ENCODE measurements at places on chromosomes 5 and 9. TPM values are rescaled to one million over a fixed set of nuclear protein-coding genes. Genes with fewer than 3 reads are reported as not detected.

Gene LTC4S
- polyA plus RNA-seq, result 6.7 TPM

Gene ZNF883
- polyA plus RNA-seq, result 8.3 TPM

Gene KCNV2
- 0.26 TPM for polyA plus RNA-seq

Gene ZNF300
- polyA plus RNA-seq, result 35.5 TPM

Gene KIAA0825
- polyA plus RNA-seq, result 3.6 TPM

Gene PCDHGA6
- polyA plus RNA-seq, result 7.9 TPM

Gene PDLIM4
- polyA plus RNA-seq, result 16.3 TPM

Gene GABRP
- 2.4 TPM for polyA plus RNA-seq

Gene CDX1
- 0.84 TPM for polyA plus RNA-seq

Gene MYO10
- 41.7 TPM for polyA plus RNA-seq

DNA sequence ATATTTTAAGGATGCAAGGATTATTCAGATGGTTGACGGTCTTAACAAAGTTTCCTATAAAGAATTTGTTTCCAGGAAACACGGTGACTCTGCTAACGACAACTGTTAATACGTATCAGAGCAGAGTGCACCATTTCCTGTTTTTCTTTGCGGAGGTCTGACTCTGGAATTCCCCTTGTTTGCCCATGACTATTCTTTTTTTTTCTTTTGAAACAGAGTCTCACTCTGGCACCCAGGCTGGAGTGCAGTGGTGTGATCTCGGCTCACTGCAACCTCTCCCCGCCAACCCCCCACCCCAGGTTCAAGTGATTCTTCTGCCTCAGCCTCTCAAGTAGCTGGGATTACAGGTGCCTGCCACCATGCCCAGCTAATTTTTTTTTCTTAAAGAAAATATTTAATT lies 115.9 kb downstream of the CDC42SE2 start:
- no peak for DNase-seq

DNA sequence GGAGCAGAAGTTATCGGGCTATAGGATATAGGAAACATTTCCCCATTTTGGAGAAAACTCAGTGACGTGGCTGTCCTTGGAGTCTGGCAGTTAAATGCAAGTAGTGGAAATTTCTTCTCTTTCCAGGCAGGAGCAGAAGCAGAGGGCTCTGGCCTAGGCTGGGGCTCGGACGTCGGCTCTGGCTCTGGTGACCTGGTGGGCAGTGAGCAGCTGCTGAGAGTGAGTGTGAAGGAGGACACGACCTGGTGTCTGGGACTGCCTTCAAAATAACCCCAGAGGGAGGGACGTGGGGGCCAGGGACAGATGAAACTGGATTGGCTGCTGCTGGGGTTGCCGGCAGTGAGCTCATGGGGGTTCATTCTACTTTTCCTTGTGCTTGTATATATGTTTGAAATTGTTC lies 79.5 kb downstream of the COL15A1 start:
- DNase-seq, result no peak

DNA sequence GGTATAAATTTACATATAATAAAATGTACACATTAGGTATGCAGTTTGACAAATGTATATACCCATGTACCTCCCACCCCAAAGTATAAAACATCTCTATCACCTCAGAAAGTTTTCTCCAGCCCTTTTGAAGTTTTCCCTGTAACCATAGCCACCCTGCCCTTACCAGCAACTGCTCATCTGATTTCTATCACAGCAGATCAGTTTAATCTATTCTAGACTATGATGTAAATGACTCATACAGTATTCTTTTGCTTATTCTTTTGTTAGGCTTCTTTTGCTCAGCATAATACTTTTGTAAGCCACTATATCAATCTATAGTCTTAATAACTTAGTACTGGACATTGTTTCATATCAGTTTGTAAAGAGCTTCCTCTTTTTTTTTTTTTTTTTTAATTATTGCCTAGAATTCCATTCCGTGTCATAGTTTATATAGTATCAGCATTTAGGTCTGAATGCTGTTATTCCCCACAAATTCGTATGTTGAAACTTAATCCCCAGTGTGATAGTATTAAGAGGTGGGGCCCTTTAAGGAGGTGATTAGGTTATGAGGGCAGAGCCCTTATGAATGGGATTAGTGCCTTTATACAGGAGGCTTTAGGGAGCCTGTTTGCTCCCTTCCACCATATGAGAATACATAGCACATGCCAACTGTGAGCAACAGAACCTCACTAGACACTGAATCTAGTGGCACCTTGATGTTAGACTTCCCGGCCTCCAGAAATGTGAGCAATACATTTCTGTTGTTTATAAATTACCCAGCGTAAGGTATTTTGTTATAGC lies 20.3 kb downstream of the MELK start:
- no peak for DNase-seq

- DNase-seq, result no peak
These were observed 20.6 kb downstream of the IRF1 start for GRCh38 chr5:132470010-132470392.

DNA sequence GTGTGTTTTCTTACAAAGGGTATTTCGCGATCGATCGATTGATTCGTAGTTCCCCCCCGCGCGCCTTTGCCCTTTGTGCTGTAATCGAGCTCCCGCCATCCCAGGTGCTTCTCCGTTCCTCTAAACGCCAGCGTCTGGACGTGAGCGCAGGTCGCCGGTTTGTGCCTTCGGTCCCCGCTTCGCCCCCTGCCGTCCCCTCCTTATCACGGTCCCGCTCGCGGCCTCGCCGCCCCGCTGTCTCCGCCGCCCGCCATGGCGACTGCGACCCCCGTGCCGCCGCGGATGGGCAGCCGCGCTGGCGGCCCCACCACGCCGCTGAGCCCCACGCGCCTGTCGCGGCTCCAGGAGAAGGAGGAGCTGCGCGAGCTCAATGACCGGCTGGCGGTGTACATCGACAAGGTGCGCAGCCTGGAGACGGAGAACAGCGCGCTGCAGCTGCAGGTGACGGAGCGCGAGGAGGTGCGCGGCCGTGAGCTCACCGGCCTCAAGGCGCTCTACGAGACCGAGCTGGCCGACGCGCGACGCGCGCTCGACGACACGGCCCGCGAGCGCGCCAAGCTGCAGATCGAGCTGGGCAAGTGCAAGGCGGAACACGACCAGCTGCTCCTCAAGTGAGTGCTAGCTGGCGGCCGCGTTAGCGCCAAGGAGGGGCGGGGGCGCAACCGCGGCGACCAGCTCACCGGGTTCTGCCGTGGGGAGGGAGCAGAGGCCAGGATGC lies 480 bp downstream of the LMNB1 start:
- peak; percentile 57 for DNase-seq

GRCh38 chr9:14769230-14769571 lies 46.7 kb upstream of the CER1 start:
- no peak for DNase-seq

- DNase-seq, result no peak
These were observed 27.2 kb downstream of the NEUROG1 start for GRCh38 chr5:135508496-135509005.

- DNase-seq, result no peak
These were observed 14.5 kb upstream of the LPAR1 start for GRCh38 chr9:111052791-111053190.

DNA sequence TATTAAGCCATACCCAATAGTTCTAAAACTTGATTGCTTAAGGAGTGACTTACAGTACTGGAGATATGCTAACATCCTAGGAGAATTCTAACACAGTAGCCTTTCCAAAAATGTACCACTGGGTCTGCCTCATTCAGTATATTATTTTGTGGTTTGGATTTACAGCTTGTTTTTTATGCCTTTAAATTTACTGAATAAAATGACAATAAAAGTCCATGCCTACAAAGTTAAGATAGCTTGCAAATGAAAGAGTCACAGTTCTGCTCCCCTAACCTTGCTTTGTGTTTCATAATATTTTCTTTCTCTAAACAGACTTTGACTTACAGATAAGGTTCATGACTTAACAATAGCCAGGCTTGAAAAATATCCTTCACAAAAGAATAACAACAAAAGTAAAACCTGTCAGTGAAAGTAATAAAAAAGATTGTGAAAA lies 951.1 kb upstream of the NUDT12 start:
- DNase-seq, result no peak

DNA sequence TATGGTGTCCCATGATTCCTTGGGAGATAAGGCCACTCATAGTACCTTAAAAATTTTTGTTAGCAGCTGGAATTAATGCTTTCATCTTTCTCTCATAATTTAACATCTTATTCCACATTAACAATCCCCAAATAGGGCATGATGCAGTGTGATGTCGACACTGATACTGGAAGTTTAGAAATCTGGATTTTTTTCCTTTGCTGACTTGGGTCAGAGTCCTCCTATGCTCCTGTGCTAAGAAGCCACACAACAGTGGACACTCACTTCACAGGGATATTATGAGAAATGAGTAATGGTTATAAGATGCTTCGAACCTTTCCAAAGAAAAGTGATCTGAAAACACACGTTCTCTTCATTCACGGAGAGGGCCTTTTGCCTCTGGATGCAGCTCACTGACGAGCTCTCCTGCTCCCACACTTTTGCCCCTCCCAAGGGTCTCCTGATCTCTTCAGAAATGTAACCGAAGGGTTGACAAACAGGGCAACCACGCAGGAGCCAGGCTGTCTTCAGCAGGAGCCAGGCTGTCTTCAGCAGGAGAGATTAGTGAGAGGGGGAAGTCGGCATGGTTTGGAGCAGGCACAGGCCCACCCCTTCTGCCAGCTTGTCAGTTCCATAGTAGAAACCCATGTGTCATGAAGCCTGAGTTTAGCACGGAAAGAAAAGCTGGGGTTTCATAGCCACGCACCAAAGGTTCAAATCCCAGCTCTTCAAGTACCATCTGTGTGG lies 247.8 kb downstream of the AOPEP start:
- no peak for DNase-seq

DNA sequence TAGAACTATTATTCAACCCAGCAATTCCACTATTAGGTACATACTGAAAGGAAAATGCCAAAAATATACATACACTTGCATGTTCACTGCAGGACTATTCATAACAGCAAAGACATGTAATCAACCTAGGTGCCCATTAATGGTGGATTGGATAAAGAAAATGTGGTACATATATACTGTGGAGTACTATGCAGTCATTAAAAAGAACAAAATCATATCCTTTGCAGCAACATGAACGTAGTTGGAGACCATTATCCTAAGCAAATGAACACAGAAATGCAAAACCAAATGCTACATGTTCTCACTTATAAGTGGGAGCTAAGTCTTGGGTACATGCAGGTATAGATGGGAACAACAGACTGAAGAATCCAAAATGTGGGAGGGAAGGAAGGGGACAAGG lies 67.7 kb downstream of the ELOVL7 start:
- no peak for DNase-seq

- no peak for DNase-seq
These were observed 146.2 kb downstream of the COX7C start for GRCh38 chr5:86763929-86764328.

- peak; percentile 82 for DNase-seq
These were observed 19.7 kb downstream of the C6 start for GRCh38 chr5:41193456-41194205.

DNA sequence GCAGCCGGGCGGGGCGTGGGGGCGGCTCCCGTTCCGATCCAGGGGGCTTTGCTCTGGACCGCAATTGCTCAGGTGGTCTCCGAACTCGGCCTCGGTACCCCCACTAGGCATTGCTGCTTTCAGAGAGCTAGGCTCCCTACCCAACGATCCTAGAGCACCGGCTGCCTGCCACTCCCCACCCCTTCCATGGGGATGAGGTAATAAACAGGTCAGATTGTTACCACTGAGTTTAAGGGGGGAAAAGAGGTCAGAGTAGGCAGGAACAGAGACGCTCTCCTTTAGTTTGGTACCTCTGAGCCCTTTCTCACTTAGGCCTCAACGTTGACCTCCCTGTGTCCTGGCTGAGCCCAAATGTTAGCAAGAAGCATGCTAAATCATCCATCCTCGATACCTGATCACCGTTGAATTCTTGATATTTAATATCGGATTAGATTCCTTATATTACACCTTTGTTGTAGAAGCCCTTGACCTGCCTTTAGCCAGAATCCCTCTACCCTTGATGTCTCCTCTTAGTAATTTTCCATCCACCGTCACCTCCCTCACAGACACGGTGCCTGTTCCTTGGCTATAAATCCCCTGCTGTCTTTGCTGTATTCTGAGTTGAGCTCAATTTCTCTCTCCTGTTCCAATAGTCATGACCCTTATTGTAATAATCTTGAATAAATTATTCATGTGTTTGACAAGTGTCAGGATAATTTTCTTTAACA lies 588 bp upstream of the PLPP1 start:
- peak; percentile 20 for DNase-seq

GRCh38 chr9:115671236-115671962 lies 482.2 kb upstream of the PAPPA start:
- DNase-seq, result no peak

GRCh38 chr5:159161361-159162214 lies 47.8 kb downstream of the RNF145 start:
- no peak for DNase-seq

DNA sequence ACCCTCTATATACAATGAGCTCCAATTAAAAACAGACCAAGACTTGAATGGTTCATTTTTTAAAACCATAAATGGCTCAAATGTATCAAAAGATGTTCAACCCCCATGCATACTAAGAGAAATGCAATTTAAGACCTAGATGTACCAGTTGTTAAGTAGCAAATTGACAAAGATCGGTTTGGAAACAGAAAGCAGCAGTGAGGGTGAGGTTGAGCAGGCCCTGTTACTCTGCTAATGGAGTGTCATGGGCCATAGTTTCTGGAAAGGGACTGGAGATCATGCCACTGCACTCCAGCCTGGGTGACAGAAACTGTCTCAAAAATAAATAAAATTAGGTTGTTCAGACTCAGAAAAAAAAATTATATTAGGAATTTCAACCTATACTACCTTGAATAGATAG lies 55.0 kb downstream of the FNBP1 start:
- DNase-seq, result no peak

GRCh38 chr9:93288891-93289883 lies 105.2 kb downstream of the WNK2 start:
- no peak for DNase-seq

- no peak for DNase-seq
These were observed 741 bp upstream of the NKX2-5 start for GRCh38 chr5:173235499-173236394.

- DNase-seq, result no peak
These were observed 30.9 kb upstream of the OLFM1 start for GRCh38 chr9:135056541-135056940.

DNA sequence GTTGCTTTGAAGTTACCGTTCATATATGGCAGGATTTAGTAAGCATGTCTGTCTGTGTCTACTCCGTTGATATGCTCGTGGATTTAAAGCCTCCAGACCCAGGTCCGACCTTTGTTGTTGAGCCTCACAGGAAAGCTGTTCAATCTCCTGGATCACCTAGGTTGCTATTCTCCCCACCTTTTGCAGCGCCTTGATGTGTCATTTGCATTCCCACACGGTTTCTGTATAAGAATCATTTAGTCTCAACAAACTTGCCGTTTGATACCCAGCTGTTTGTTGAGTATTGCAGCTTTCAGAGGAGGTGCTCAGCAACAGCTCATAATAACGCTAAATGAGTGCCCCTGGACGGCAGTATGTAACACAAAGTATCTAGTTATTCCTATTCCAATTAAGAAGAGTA lies 1.2 kb upstream of the ADGRV1 start:
- no peak for DNase-seq

DNA sequence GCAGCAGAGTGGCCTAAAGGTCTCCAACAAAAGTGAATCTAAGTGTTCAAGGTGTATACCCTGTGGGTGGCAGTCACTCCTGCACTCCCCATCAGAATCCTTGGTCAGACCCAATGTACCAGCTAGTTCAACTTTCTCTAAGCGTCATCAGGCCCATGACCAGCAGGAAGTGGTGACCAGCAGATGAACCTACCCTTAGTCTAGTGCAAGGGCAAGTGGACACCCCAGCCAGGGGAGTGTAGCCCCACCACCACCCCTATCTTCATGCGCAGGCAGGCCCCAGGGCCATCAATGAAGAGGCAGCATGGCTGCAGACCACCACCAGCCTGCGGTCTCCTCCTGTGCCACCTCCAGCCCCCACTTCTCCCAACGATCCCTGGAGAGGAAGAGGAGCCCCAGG lies 213.1 kb downstream of the AGTPBP1 start:
- no peak for DNase-seq

GRCh38 chr9:127390248-127390545 lies 6.8 kb upstream of the SLC2A8 start:
- DNase-seq, result no peak

All from renal pelvis (tissue), 12 donors.